ENCODE measurements at places on chromosomes 2 and 18. TPM values are rescaled to one million over a fixed set of nuclear protein-coding genes. Genes with fewer than 3 reads are reported as not detected.

Gene DNAJB2
- total RNA-seq, result 40.9 TPM

Gene INHBB
- not detected for total RNA-seq

DNA sequence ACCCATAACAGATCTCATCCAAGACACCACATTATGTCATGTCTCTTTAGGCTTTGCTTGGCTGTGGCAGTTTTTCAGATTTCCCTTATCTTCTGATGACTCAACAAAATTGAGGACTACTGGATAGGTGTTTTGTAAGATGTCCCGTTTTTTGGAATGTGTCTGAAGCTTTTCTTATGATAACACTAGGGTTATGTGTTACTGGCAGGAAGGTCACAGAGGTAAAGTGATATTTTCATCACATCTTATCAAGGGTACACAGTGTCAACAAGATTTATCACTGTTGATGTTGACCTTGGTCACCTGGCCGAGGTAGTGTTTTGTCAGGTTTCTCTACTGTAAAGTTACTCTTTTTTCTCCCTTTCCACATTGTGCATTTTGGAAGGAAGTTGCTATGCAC lies 44.8 kb upstream of the UPP2 start:
- no peak overlapping the region for H3K4me3 ChIP-seq
- no peak overlapping the region for H3K27ac ChIP-seq
- H3K4me1 ChIP-seq, result no peaks in the 10 kb centered on the region
- H3K27me3 ChIP-seq, result no peaks in the 10 kb centered on the region
- H3K36me3 ChIP-seq, result no peaks in the 10 kb centered on the region

DNA sequence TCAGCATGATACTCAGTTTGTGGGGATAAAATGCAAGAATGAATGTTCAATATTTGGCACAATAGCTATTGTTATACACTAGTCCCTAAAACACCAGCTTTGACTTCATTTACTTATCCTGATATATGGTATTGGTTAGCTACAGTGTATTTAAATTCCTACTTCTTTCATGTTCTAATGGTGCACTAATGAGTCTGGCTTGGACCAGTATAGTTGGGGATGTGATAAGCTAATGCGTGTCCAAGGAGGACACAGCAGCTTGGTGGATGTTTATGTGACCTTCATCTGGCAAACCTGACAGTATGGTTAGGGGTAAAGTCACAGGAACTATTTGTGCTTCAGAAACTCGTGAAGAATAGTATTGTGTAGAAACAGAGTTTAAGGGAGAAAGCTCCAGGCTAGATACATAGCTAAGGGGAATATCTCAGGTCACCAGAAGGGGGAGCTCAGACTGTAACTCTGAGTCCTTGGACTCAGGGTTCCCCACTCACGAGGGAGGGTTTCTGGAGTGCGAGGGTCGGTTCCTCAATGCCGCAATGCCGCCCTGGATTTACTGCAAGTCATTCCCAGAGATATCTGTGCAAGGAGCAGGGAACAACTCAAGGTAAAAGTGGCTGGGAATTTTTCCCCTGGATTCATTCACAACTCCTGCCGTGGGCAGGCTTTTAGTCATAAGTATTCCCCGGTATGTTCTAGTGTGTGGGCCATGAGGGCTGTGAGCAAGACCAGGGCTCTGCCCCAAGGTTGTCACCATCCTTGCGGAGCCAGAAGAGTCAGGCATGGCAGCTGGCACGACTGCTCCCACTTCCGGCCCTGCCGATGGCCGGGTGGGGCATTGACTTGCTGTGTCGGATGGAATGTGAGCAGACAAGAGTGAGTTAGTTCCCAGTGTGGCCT lies 14.5 kb downstream of the IL1R2 start:
- peaks cover 3% of the 10 kb centered on the region for H3K36me3 ChIP-seq
- H3K27ac ChIP-seq, result no peak overlapping the region
- H3K27me3 ChIP-seq, result no peaks in the 10 kb centered on the region
- DNase-seq, result peak; percentile 47
- H3K4me1 ChIP-seq, result peaks cover 14% of the 10 kb centered on the region

GRCh38 chr2:30886080-30886479 lies 78.8 kb upstream of the CAPN13 start:
- H3K4me3 ChIP-seq, result no peak overlapping the region
- H3K4me1 ChIP-seq, result no peaks in the 10 kb centered on the region
- no peak for DNase-seq
- no peak overlapping the region for H3K27ac ChIP-seq
